ENCODE measurements at places on chromosomes 2 and 18.
A peak's percentile ranks its signal among the peaks of the same experiment; 100 is the strongest.

GRCh38 chr2:101442667-101443061, 32.2 kb downstream of the RFX8 start:
- no peak for DNase-seq

- DNase-seq = peak; percentile 75
Measured at GRCh38 chr2:65714866-65715265, 282.5 kb upstream of the SPRED2 start.

- DNase-seq = no peak
Measured at GRCh38 chr2:187422282-187422681, 25.8 kb downstream of the CALCRL start.

DNA sequence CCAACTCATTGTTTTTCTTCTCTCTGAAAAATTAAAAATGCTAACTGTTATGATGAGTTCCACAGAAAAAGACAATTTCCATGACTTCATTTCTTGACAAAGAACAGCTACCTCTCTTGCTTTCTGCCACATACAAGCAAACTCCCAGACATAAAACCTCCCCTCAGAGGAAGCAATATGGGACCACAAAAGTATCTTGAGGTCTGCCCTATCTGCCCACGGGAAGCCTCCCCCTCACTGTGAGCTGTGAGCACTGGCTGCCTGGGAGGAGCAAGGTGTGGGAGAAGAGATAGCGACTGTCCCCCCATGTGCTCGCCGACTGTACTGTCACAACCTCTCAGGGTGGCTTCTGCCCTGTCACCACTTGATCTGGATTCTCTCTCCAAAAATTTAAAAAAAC, 69.7 kb upstream of the NRP2 start:
- no peak for DNase-seq

DNA sequence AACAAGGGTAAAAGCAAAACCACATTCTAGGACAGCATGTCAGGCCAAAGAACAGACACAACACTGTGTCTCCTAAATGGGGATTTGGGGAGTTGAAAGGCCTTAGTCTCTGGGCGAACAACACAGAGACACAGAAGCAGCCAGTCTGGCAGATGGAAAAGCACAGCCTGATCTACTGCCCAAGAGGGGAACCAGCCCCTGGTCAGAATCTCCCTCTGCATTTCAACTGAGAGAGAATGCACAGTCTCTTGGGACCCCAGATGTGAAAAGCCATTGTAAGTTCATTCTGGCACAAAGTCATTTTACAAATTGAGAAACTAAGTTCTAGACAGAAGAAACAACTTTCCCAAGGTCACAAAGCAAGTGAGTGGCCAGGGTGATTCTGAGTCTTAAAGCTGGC, 331.7 kb downstream of the TNS1 start:
- DNase-seq = no peak

GRCh38 chr2:80926168-80926567, 621.6 kb upstream of the LRRTM1 start:
- DNase-seq = no peak

DNA sequence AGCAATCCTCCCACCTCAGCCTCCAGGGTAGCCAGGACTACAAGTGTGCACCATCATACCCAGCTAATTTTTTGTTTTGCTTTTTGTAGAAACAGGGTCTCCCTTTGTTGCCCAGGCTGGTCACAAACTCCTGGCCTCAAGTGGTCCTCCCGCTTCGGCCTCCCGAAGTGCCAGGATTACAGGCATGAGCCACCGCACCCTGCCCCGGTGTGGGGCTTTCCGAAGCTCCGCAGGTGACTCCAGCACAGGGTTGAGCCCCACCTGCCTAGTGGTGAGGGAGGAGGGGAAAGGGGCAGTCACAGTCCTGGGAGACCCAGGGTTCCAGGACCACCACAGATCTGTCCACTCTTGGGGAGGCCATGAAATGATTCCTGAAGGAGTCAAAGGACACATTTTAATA, 5.2 kb downstream of the PRLH start:
- DNase-seq = no peak

GRCh38 chr2:37615804-37616676, 55.4 kb downstream of the CDC42EP3 start:
- no peak for DNase-seq

GRCh38 chr18:70246061-70246466, 40.6 kb upstream of the RTTN start:
- DNase-seq = peak; percentile 86

DNA sequence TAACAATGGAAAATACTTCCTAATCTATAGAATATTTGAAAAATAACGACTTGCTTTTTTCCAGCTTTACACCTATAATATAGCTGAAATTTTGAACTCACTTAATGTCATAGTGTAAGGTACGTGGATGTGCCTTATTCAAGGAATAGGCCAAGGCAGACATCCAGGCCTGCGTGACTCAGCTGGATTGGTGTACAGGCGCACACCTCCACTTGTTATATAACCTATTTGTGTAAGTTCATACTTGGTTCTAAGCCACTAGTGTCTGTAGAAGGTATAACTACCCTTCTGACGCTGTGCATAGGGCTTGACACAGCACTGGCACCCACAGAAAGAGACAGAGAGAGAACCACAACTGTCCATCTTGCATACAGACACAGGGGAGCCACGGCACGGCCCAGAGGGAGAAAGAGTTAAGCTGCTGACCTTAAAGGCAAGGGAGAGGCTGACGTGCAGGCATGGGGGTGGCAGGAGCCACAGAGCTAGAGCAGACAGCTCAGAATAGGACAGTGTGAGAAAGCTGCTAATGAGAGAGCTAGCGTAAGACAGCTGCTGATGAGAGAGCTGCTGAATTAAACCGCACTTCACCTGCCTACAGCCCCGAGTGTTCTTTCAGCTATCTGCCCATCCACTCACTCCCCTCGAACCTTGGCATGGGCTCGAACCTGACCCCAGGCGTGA, 16.1 kb downstream of the CCDC178 start:
- no peak for DNase-seq

DNA sequence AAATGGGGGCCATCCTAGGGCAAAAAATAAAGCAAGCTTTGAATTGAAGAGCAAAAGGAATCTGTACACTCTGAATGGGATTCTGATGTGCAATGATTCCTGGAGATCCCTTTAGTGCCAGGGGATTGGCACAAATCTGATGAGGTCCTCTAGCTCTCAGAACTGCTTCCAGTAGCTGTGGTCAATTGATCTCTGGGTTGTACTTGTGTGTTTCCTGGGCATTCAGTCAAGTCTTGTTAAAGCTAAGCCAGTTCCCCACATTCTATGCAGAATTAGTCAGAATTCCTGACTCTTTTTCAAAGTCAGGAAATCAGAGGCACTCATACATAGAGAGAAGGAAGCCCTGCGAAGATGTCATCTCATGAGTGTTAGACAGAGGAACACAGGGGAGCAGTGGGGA, 161.3 kb downstream of the DNER start:
- DNase-seq = no peak

DNA sequence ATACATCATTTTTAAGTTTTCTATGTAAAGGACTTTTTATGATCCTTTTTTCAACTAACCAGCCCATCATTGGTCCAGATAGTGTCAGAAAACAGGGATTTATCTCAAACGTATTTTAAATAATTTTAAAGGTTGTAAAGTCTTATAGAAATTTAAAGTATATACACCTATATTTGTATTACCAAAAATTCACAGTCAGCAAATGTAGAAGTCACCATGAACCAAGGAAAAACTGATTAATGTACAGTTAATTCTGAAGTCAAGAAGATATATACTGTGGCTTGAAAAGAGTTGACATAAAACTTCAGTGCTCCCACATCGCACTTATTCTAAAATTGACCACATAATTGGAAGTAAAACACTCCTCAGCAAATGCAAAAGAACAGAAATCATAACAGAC, 52.4 kb upstream of the MAP2 start:
- no peak for DNase-seq

- DNase-seq = no peak
Measured at GRCh38 chr2:53939656-53940055, 31.1 kb downstream of the PSME4 start.

GRCh38 chr2:80852079-80852807, 547.7 kb upstream of the LRRTM1 start:
- no peak for DNase-seq

GRCh38 chr2:166344286-166345113, 31.2 kb downstream of the SCN9A start:
- DNase-seq = peak; percentile 13

GRCh38 chr2:37992601-37993000, 67.5 kb downstream of the RMDN2 start:
- no peak for DNase-seq

DNA sequence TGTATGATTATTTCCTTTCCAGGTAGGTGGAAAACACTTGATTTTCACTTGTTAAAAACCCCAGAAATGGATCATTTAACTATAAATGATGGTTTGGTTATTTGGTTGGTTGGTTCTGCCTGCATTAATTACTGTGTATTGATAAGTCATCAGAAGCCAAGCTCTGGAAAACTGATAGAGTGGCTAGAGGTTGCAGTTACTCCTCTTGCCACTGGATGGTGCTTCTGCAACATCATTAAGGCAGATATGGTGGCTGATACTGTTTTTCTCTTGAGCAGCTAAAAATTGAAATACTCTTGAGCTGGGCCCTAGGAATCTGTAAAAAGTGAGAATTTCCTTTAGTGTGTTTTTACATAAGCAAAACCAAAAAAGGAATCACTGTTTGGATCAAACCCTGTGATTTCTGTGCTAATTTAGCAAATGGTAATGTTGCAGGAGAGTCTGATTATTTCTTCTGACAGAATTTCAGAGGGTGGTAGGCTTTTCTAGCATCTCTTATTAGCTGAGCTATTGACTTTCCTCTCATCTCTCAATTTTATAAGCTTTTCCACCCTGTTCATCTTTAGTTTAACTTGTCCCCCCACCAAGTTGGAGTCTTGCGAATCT, 54.3 kb downstream of the RAB10 start:
- peak; percentile 44 for DNase-seq

GRCh38 chr2:160200921-160201320, 849 bp upstream of the ITGB6 start:
- no peak for DNase-seq

GRCh38 chr18:11392292-11392691, 217.1 kb upstream of the SLC35G4 start:
- peak; percentile 33 for DNase-seq

DNA sequence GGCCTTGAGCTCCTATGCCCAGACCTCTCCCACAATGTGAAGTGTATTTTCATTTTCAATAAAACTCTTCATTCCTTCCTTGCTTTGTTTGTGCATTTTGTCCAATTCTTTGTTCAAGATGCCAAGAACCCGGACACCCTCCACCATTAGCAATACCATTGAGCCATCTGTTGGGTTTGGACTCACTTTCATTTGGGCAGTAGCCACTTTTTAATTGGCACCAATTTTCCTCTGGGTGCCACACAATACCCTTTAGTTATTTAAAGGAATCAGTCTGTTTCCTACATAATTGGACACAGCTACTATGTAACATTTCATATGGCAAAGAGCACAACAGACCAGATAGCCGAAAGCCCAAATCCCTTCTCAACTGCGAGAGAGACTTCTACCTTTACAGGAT, 22.5 kb upstream of the SLC35G4 start:
- no peak for DNase-seq

GRCh38 chr18:53752781-53753367, 471.6 kb downstream of the MBD2 start:
- DNase-seq = peak; percentile 57

DNA sequence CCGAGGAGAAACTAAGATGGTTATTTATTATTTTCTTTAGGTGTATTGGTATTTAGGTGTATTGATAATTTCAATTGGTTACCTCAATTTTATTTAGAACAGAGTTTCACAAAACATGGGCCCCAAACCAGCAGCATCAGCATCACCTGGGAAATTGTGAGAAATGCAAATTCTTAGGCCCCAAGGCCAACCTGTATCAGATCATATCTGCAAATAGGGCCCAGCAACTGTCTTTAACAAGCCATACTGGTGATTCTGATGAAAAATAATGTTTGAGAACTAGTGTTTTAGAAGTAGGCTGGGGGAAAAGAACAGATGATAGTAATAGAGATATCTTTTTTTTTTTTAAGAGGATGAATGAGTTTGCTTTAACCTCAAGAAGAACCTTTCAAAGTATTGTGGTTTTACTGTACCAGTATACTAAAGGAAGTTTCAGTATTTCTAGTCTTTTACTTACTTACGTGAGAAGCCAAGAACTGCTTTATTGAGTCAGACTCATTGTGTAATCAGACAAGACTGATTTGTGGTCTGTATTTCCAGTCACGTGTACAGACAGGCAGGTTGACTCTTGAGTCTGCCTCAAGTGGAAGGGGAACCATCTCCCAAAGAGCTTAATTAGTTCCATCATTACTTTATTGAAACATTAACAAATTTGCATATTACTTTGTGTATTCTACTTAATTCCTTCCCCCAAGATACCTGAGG, 60.4 kb upstream of the GAREM1 start:
- no peak for DNase-seq

GRCh38 chr18:60070631-60071030, 170.8 kb downstream of the PMAIP1 start:
- no peak for DNase-seq

GRCh38 chr2:169736902-169737301, 3.3 kb downstream of the KLHL23 start:
- DNase-seq = no peak

DNA sequence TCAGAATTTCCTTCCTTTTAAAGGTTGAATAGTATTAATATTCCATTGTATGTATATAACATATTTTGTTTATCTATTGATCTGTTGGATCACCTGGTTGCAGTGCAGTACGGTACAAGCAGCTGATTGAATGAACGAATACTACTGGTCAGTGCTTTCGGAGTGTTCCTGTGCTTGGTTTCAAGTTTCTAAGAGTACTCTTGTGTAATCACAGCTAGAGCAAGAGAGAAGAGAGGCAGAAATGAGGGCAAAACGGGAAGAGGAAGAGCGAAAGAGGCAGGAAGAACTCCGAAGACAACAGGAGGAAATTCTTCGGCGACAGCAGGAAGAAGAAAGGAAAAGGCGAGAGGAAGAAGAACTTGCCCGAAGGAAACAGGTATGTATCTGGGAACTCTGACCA, 40.3 kb upstream of the KCNJ13 start:
- DNase-seq = no peak

- peak; percentile 68 for DNase-seq
Measured at GRCh38 chr18:12750076-12750714, 47.4 kb downstream of the PSMG2 start.

DNA sequence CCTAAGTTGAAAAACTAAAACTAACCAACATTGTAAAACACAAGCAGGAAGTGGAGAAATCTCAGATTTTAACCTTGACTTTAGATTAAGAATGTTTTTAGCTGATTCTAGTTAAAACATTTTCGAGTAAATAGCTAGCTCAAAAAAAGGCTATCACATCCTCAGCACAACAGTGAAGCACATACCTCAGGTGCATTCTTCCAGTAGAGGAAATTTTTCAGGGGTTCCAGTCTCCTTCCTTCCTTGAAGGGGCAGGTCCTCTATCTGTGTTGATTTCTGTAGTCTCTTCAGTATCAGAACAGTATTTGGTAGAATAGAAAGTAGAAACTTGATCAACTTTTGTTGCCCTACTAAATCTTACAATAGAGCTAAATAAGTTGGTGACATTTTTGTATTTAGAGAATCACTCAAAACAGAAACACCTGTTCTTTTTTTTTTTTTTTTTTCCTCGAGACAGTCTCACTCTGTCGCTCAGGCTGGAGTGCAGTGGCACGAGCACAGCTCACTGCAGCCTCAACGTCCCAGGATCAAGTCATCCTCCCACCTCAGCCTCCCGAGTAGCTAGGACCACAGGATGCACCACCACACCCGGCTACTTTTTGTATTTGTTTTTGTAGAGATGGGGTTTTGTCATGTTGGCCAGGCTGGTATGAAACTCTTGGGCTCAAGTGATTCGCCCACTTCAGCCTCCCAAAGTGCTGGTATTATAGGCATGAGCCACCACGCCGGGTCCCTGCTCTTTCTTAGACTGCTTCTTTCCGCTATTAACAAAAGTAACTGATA, 6.9 kb upstream of the GPR155 start:
- DNase-seq = no peak

Data from brain (organoid and tissue), 16 donors.